ENCODE measurements at places on chromosomes 16 and 17.

DNA sequence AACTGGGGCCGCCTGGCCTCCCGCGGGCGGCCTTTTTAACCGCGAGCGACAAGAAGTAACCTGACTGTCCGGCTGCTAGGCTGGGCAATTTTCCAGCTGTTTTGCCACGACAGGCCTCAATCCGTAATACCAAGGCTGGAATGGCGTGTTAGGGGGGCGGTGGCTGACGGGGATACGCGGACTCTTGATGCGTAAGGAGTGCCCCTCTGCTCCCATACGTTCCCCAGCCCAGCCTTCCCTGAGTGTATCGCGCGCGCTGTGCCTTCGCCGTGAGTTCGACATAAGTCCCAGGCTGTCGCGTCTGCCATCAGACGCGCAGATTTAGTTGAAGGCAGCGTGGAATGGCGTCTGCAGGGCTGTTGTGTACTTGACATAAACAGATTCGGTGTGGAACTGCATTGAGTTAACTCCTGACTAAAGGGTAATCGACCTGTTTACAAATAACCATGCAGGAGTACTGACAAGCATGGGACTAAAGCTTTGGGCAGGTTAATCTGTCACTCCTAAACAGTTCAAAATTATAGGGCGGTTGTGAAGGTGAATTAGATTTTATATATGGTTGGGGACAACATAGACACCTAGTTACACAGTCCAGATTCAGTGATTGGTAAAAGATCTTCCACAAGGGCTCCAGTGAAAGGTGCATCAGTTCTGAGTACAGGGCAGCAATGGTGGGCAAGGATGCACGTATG is 16.6 kb upstream of the ERN1 start:
- peak; percentile 81 for DNase-seq

DNA sequence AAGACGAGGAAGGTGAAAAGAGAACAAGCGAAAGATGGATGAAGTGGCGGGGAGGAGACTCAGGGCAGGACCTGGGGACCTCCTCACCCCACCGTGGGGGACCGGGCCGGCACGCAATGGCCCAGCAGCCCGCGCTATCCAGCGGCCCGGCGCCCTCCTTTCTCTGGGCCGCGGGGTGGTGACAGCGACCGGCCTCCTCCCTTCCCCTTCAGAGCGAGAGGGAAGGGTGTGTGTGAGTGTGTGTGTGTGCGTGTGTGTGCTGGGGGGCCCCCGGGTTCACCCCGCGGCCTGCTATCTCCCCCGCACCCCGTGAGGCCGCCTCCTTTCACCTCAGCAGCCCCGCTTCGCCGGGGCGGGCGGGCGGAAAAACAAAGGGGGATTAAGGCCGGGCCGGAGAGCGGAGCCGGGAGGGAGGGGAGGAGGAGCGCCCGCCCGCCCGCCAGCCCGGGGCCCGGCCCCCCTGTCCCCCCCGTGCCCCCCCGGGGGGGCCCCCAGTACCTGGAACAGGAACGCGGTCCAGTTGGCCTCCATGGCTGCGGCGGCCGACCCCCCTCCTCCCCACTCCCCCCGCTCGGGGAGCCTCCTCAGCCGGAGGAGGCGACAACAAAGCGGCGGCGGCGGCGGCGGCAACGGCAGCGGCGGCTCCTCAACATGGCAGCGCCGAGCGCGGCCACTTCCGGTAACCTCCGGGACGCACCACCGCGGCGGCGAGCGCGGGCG is at the start of gene VEZF1:
Gene VEZF1 (minus strand): TSS at position 674 of the 720 bp plus-strand sequence. CDS start 143 bp downstream, at position 531.
- DNase-seq: peak; percentile 85

DNA sequence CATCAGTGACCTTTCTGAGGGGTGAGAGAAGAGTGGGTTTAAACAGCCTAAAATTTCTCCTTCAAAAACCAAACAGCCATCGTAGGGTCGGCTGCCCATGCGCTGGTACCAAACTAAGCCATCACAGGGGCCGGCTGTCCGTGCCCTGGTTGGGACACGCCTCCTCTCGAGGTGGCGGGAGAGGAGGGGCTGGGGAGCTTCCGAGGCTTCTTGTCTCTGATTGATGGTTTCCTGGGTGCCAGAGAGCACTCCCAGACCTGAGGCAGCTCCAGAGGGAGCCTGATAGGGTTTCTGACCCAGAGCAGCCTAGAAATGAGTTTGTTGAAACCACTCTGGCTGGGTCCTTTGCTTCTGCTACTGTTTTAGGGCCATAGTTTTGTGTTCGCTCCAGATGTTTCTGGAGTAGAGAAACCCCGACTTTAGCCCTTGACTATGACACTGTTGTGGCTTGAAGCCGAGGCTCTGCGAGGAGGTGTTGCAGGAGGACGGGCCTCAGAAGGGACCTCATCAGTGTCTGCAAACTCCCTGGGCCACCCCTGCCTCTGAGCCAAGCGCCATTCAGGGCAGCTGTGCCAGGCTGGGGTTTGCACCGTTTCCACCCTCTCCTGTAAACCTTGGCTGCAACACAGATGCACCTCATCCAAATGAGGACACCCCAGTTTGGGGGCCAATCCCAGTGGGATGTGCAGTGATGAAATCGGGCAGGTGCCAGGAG is 6.2 kb downstream of the ZNF276 start:
- no peak for DNase-seq

- DNase-seq: no peak
Observed at GRCh38 chr17:77332034-77332971, 191.5 kb downstream of the SEC14L1 start.

GRCh38 chr16:2806286-2806685 is 8.0 kb downstream of the PRSS41 start:
- no peak for DNase-seq

DNA sequence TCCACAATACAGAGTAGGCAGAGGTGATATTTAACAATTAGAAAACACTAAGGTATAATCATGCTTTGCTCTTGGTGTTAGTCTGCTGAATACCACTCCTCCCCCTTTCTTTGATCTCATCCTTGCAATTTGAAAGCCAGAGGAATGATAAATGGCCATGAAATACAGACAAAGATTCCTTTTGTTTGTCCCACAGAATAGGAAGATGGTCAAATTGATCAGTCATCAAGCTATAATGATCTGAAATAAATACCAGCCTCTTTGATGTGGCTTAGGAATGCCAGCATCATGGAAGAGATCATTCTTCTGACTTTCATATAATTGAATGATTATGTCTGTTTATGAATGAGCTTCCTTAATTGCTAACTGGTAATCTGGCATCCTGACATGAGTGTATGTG is 1541.7 kb upstream of the CDH8 start:
- no peak for DNase-seq

- DNase-seq: no peak
Observed at GRCh38 chr16:84361546-84361945, 6.8 kb upstream of the ATP2C2 start.

DNA sequence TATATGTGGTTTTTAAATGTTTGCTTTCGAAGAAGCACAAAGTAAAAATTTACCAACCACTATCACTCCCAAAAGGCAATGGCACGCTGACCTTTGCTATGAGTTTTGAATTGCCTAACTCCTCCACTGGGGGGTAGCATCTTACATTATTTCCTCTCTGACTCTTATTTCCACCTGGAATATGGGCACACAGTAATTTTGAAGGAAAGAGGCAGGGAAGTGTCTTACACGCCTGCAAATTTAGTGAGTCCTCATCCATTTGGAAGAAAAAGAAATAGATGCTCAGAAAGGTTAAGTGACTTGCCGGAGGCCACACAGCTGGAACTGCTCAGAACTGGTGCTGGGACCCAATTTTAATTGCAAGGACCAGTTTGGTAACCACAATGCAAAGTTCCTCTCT is 29.9 kb upstream of the IRX6 start:
- no peak for DNase-seq

DNA sequence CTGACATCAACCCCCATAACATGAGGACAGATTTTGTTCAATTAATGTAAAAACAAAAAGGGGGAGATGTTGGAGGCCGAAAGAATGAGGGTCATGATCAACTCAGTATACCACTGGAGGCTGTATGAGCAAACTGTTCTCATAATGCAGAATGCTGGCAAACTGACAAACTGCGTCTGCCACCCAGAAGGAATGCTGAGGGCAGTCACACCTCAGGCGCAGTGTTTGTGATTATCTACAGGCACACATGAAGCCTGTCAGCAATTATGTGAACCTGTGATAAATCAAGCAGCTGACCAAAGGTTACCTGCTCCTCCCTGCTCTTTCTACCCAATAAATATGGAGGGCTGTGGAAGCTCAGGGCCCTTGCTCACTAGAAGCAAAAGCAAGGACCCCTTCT is 27.3 kb downstream of the CD300LG start:
- DNase-seq: no peak

- no peak for DNase-seq
Observed at GRCh38 chr16:74033441-74033995, 263.1 kb upstream of the PSMD7 start.

GRCh38 chr16:87809150-87809902 is 43.5 kb upstream of the KLHDC4 start:
- DNase-seq: no peak

- no peak for DNase-seq
Observed at GRCh38 chr17:15447928-15448579, 19.4 kb downstream of the CDRT4 start.

DNA sequence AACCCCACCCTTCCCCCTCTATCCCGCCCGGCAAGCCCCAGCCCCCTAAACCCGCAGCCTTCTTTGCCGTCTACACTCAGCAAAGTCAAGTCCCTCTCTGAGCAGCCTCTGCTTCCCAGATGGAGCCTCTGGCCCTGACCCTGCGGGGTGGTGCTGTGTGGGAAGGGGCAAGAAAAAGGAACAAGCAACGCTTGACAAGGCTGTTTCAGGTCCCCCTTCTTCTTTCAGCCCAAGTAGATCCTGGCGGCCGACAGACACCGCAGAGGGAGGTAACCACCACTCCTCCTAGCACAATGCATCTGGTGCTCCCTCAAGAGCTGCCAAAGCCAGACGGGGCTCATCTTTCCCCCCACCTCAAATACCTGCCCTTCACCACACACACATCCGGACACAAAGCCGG is 178.3 kb downstream of the ENGASE start:
- DNase-seq: no peak

DNA sequence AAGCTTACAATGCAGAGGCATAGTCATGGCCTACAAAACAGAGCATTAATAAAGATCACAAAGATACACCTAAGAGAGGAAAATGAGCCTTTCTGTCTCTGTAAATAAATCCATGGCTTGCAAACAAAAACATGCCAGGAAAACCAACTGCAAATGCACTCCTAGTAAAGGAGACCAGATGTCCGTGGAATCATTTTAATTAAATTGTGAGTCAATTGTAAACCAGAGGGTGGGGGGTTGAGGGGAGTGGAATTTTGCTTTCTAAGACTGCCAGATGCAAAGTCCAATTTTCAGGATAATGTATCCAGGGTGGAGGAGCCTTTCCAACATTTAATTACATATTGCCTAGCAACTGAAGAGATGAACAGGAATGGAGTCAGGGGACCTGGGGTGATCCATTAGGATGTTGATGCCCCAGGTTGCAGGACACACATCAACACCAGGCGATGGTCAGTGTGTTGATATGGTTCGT is 390.3 kb upstream of the CCL2 start:
- DNase-seq: no peak

- DNase-seq: no peak
Observed at GRCh38 chr17:52420555-52421078, 262.1 kb upstream of the CA10 start.

DNA sequence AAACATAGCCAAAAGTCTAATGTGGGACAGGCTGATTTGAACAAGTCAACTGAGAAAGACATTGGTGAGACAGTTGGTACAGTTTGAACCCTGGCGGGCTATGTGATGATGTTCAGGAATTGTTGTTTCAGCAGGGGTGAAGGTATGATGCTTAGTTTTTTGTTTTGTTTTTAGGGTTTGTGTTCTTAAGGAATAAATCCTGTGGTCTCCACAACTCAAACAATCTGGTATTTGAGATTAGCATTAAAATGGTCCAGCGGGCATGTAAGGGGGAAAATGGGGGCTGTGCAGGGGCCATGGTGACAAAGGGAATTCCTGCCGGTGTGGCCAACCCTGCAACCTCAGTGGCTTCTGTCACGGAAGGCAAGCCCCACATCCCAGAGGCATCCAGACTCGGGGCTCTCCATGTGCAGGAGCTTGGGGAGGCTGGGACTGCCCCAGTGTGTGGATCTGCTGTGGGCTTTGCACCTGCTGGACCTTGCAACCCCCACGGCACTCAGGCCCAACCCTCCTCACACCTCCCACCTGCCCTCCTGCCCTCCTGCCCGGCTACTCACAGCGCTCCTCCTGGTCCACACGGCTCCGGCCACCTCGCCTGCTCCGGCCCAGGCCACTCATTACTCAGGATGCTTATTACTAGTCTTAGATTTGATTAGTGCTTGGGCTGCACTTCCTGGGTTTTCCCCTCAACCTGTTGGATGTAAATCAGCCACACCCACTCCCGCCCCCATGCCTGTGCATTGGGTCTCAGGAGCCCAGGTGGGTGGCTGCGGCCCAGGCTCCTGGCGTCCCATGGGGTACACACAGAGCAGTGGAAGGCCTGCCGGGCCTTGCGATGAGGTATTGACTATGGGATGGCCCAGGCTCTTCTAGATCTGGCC is at the start of gene TNFRSF13B:
Gene TNFRSF13B (minus strand): TSS at position 661 of the 881 bp plus-strand sequence. CDS start 43 bp downstream, at position 618.
- no peak for DNase-seq

Measured in femur (tissue), 1 donor.